ENCODE measurements at places on chromosomes 2 and 18. TPM values are rescaled to one million over a fixed set of nuclear protein-coding genes. Genes with fewer than 3 reads are reported as not detected.

DNA sequence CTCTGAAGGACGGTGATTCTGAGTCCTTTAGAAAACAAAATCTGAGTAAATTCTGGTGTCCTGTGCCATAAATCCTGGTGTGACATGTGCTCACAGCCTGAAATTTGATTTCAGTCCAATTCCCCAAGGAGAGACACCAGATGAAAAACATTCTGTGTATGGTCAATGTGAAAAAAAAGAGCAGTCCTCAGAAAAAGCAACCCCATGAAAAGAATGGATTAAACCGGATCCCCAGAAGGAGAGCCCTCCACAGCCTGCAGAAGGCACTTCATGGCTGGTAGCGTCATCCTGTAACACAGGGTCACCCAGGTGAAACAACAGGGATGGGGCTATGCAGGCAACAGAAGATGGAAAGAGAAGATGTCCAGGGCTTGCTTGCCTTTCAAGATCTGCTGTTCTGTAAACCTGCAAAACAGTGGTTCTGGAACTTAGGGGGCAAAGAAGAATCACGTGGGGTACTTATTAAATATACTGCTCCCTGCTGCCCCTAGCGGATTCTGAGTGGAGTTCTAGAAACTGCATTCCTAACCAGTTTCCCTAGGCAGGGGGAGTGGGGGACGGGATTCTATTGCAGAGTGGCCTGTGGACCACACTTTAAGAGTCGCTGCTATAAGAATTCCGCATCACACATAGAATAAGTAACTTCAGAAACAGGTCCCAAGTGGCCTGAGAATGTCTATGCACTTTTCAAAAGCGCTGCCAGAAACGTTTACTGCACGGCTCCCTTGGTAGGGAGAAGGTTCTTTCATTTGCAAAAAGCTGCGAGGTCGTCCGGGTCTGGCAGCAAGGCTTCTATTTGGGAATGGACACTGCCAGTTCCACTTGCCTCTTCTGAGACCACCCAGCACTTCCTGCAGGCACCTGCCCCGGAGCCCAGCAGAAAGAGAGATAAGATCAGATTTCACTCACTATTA lies 118.9 kb upstream of the ARL5A start:
- DNase-seq = peak; percentile 56

DNA sequence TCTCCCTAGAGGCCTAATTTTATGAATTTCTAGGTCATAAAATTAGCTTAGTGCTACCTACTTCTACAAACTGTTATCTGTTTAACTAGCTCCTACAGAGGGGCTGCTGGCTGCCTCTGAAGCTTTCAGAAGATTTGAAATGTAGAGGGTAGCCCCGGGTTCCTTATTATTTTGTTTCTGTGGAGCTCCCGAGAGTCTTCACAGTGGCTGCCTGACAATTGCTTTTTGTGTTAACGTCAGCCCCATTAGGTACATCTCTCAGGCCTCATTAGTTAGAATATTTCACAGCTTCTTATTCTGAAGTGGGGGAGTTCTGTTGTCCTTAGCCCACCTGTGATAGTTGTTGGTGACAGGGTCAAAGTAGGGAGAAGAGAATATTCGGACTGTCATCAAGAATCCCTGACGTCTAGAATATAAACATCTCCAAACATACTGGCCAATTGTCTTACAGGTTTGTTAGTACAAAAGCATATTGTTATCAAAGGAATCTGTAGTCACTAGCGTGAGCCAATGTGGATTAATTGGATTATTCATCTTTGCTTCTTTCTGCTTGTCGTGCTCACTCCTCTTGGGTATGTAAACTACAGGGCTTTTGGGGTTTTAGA lies 77.5 kb downstream of the DIS3L2 start:
- DNase-seq = no peak

DNA sequence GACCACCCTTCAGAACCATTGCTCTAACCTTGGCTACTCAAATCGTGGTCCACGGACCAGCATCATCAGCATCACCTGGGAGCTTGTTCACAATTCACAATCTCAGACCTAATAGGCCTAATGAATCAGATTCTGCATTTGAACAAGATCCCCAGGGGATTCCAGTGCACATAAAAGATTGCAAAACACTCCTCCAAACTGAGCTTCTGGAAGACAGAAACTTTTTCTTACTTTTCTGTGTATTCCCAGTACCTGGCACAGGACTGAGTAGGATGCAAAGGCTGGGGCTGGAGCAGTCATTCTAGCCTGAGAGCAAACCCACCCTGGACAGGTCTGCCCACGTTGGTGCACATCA lies 115.1 kb upstream of the COPS8 start:
- no peak for DNase-seq

- DNase-seq = no peak
These were observed 9.2 kb upstream of the SP9 start for GRCh38 chr2:174325373-174326160.

DNA sequence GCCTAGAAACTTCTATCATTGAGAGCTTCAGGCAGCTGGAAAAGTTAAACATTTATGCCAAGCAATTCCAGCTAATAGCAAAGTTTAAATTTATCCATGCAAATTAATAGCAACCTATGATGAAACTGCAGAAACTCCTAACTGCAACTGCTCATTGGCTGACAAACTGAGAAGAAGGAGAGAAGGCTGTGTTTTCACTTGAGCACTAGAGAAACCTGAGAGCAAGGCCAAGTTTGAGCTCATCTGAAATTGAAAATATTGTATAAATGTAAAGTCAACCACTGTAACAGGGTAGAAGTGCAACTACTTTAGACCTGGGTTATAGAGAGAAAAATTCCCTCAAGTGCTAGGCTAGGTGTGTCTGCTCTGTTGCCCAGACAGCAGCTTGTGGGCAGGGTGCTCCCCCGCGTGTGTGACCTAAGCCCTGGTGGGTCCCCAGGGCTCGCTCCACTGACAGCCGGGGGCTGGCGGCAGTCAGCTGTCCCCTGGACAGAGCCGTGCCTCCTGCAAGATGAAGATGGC lies 50.2 kb downstream of the CABYR start:
- DNase-seq = no peak

DNA sequence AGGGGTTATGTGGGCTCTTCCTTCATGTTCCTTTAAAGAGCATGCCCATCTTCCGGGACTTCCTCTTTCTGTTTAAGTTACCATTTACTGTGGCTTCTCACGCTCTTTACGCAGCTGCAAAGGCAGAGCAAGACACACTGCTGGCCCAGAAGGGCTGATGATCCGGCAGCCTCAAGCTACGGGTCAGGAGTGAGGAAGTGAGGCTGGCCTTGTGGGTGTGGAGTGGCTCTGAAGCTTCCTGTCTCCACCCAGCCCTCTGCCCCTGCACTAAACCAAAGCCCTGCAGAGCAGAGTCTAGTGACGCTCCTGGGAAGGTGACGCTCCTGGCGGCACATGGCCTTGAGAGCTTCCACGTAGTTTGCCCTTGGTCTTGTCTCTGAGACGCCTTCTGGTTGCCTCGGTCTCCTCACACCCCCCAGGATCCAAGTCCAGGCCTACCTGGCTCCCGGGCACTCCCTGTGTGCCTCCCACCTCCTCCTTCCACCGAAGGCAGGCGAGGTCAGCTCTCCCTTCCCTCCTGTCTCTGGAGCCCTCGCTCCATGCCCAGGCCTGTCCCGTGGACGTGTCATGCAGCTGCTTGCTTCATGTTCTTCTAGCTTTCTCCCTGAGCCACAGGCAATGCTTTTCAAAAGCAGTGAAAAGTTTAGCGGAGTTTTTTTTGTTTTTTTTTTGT lies 50.3 kb downstream of the ARL4C start:
- DNase-seq = no peak

DNA sequence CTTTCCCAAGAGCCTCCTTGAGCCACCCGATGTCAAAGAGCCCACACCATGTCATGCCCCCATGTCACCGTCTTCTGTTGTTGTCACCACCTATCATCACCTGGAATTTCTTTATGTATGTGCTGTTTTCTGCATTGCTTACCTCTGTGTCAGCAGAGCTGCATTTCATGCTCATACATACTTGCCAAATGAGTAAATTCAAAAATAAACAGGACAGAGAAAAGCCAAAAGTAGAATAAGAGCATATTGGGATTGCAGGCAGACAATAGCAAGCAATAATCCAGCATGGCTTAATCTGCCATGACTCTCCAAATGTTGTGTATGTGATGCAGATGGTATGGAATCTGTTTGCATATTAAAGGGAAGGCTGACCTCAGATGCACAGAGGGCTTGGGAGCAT lies 15.3 kb upstream of the RGPD4 start:
- DNase-seq = no peak

DNA sequence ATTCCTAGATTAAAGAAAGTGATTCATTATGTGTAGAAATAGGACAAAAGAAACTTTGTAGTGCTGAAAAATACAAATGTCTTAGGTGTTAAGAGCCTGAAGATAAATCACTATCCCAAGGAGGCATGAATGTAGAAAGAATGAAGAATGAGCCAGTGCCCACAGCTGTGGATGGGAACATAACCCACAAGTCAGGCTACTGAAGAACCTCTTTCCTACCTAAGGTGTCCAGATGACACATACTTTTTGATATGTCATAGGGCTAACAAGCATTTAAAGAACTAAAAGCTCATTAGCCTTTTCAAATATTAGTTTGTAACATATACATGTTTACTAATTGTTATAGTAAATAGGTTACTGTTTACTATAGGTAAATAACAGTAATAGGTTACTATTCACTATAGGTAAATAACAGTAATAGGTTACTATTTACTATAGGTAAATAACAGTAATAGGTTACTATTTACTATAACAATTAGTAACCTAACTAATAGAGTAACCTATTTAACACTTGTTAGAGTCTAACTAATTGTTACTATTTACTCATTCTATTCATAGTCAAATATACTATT lies 275.0 kb upstream of the KYNU start:
- DNase-seq = no peak

- no peak for DNase-seq
These were observed 96.4 kb downstream of the RNF144A start for GRCh38 chr2:7013471-7014160.

GRCh38 chr18:40868110-40868858 lies 1086.8 kb upstream of the PIK3C3 start:
- DNase-seq = no peak

DNA sequence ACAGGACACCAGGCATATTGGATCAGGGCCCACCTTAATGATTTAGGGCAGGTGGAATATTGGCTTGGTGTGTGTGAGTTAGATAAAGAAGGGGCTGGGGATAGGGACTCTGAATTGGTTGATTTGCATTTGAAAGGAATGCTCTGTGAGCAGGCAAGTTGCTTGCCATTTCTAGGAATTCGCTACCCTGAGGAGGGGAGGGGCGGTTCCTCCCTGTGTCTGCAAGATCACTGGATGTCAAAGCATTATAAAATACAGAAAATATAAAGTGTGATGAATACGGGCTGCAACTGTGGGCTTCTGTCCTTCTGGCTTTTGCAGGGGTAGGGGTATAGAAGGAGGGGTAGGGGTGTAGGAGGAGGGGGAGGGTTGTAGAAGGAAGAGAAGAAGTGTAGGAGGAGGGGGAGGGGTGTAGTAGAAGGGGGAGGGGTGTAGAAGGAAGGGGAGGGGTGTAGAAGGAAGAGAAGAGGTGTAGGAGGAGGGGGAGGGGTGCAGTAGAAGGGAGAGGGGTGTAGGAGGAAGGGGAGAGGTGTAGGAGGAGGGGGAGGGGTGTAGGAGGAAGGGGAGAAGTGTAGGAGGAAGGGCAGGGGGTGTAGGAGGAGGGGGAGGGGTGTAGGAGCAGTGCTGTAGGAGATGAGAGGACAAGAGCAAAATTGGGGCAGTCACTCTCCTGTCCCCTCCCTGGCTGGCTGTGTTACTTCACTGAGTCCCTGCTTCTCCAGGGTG lies 238.0 kb upstream of the COPS8 start:
- DNase-seq = no peak

- DNase-seq = no peak
These were observed 554 bp downstream of the FEV start for GRCh38 chr2:218984239-218985020.

- no peak for DNase-seq
These were observed 32.5 kb downstream of the ARL5A start for GRCh38 chr2:151795646-151796240.

DNA sequence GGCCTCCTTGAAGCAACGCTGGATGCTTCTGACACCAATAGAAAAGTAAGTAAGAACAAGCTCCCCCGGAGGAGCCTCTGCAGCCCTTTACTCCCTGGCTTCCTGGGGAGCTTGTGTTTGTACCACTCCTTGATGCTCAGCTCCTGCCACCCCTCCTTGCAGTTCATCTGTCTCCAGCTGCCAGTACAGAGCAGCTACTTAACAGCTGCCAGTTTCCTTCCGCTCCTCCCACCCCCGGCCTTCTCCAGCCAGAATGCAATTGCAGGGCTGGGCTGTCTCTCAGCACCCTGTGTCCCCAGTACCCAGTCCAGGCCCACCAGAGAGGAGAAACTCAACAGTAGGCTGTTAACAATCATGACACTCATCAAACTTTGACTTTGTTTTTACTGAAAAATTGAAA lies 109.4 kb downstream of the AOX1 start:
- no peak for DNase-seq

Gene ZAP70
- 3.3 TPM for polyA plus RNA-seq

Gene CTDP1
- polyA plus RNA-seq = 16.0 TPM

Gene LYG2
- 0.99 TPM for polyA plus RNA-seq

Gene PSMA8
- polyA plus RNA-seq = not detected

Gene GALNT3
- polyA plus RNA-seq = 19.4 TPM

Gene RNF125
- 2.0 TPM for polyA plus RNA-seq

Gene NEU2
- polyA plus RNA-seq = not detected

Data from renal pelvis (tissue), 12 donors.